ENCODE measurements at places on chromosomes 2 and 18. TPM values are rescaled to one million over a fixed set of nuclear protein-coding genes. Genes with fewer than 3 reads are reported as not detected.

The PRSS56 gene
- 0.18 TPM for total RNA-seq

The VWA3B gene
- total RNA-seq = 0.73 TPM

- DNase-seq = no peak
Observed at GRCh38 chr2:204363513-204363912, 181.8 kb upstream of the PARD3B start.

DNA sequence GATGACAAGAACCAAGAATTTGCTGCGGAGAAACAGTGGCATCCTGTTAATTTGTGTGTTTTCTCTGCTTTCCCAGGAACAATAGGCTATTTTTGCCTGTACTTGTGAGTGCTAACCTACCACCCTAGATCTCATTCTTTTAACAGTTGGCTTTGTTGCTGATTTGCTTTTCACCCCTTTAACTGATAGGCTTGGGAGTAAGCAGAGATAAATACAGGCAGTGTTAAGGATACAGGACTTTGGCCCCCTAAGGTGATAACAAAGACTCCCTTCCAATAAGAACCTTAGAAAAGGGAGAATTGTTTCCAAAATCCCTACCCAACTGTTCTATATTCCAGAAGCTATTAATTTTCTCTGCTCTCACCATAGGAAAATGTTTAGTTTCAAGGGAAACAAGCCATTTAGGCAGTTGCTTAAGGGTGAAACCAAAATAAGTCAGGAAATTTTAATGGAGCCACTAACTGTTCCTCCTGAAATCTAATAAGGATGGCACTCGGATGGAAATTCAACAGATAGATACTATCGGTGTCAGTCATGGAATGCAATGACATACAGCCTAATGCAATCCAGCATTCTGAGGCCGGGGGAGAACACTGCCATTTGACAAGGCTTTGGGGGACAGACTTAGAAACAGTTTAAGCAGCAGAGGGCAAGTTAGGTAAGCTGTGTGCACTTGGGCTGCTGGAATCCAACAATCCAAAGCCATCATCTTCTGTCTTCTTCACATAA lies 238.8 kb downstream of the RNF152 start:
- no peak for DNase-seq

- no peak for DNase-seq
Observed at GRCh38 chr2:138670734-138671133, 109.5 kb downstream of the NXPH2 start.

GRCh38 chr2:177243476-177243875 lies 21.1 kb downstream of the NFE2L2 start:
- no peak for DNase-seq

DNA sequence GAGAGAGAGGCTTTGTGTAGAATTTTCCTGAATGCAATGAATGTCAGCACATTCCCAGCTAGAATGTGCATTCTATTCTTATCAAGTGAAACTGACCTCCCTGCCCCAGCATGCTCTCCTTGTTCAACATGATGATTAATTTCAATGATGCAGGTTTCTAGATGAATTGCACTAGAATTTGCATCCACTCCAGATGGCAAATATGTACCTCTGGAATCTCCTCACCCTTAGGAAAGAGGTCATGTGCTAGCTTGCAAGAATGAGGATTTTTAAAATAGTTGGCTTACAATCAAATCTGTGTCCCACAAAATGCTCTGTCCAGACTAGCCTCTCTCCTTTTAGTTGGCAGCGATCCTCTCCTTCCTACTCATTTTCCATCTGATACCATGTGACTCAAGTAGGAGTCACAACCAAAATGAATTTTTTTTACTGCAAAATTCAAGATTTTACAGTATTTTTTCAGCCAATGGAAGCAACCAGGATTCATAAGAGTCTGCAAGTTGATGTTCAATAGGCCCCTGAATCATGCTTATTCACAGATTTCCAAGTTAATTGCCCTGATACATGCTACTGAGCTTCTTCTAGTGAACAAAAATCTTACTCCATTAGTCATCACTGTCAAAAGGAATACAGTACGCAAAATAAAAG lies 21.0 kb upstream of the STAT4 start:
- DNase-seq = no peak

GRCh38 chr2:97819754-97820153 lies 106.4 kb downstream of the ZAP70 start:
- no peak for DNase-seq

Measured in cerebellum (tissue), 4 donors.